SJSA1 (cell line): ENCODE measurements at places on chromosomes 5 and 9. TPM values are rescaled to one million over a fixed set of nuclear protein-coding genes. Genes with fewer than 3 reads are reported as not detected.
A peak's percentile ranks its signal among the peaks of the same experiment; 100 is the strongest.

Gene DRD1
- 10.0 and 14.0 TPM in 2 replicates for total RNA-seq

Gene ATP10B
- total RNA-seq: not detected in 2 replicates

Gene PCDHB5
- 25.2 and 27.3 TPM in 2 replicates for total RNA-seq

Gene PDCD1LG2
- 8.8 and 18.4 TPM in 2 replicates for total RNA-seq

Gene TCF7
- 17.8 and 33.5 TPM in 2 replicates for total RNA-seq

- H3K4me1 ChIP-seq: no peaks in the 10 kb centered on the region
- H3K27me3 ChIP-seq: no peaks in the 10 kb centered on the region
- H3K27ac ChIP-seq: no peak overlapping the region
- H3K4me3 ChIP-seq: no peak overlapping the region
Observed at GRCh38 chr9:28464481-28465216, 891.4 kb upstream of the C9orf72 start.

- no peak for DNase-seq
- peak overlapping the region; percentile 28 for H3K27ac ChIP-seq
- peaks cover 28% of the 10 kb centered on the region for H3K4me1 ChIP-seq
Observed at GRCh38 chr9:4742246-4742645, 1.2 kb upstream of the AK3 start.

GRCh38 chr5:53323943-53324642, 156.3 kb upstream of the FST start:
- H3K4me3 ChIP-seq: no peak overlapping the region
- H3K36me3 ChIP-seq: no peaks in the 10 kb centered on the region
- H3K4me1 ChIP-seq: peaks cover 9% of the 10 kb centered on the region; the same call in 1 of the 2 replicates

GRCh38 chr5:92836855-92837755, 743.9 kb downstream of the NR2F1-AS1 start:
- H3K27me3 ChIP-seq: no peaks in the 10 kb centered on the region
- no peaks in the 10 kb centered on the region for H3K36me3 ChIP-seq
- no peak overlapping the region for H3K4me3 ChIP-seq
- DNase-seq: no peak
- no peak overlapping the region for H3K27ac ChIP-seq

DNA sequence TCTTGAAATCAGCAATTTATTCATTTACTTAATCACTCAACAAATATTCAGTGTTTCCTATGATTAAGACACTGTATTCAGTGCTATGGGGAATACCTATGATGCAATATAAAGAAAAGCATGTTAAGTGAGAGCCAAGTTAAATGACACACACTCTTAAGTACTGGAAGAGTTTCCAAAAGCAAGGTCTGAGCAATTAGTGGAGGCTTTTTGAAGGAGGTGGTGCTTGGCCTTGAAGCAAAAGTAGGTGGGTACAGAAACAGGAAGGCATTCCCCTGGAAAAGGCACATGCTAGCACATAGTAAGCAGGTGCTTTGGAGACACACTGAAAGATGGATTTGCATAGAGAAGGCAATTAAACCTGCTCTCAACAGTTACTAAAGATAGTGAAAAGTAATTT, 4.0 kb downstream of the TSLP start:
- no peak overlapping the region for H3K4me3 ChIP-seq
- H3K4me1 ChIP-seq: peaks cover 7% of the 10 kb centered on the region
- no peak overlapping the region for H3K27ac ChIP-seq
- H3K27me3 ChIP-seq: peaks cover 3% of the 10 kb centered on the region; the same call in 1 of the 2 replicates
- no peaks in the 10 kb centered on the region for H3K36me3 ChIP-seq

DNA sequence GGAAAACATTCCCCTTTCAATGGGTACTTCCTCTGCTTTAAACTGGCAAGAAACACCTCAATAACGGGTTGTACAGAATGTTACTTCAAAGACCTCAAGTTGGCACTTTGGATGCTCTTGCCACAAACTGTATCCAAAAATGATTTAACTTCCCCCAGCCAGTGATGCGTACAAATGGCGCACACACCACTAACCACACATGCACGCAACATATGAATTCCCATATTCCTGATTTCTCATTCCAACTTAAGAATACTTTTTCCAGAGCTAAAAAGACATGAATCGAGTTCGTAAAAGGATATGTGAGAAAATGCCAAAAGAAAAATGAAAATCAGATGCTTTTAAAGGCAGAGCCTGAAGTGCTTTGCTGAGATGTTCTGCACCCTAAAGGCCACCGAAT, 388.0 kb upstream of the PIK3R1 start:
- no peaks in the 10 kb centered on the region for H3K36me3 ChIP-seq
- no peaks in the 10 kb centered on the region for H3K27me3 ChIP-seq
- DNase-seq: no peak
- no peak overlapping the region for H3K27ac ChIP-seq
- no peak overlapping the region for H3K4me3 ChIP-seq
- no peaks in the 10 kb centered on the region for H3K4me1 ChIP-seq

DNA sequence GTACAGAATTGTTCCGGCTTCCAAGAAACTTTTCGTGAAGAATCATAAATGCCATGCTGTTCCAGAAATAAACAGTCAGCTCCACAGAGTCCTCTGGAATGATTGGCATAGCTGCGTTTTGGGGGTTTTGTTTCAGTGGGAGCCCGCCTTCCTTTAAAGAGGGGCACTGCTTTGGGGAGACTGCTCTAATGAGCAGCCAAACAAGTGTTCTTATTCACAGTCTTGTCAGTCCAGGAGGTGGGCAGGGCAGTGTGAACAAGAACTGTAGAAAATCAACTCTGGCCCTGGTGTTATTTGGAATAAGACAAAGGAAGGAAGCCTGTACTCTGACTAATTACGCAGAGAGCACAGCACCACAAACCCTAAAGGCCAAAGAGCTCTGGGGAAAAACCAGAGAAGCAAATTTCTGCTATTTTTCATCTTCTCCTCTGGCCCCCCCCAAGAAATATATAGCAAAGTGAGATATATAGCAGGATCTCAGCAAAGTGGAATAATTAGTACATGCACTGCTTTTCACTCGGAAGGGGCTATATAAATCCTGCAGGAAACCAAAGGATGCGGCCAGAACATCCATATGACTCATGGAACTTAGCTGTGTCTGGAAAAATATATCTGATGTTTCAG, 92.9 kb downstream of the GLDC start:
- peaks cover 26% of the 10 kb centered on the region for H3K4me1 ChIP-seq
- H3K4me3 ChIP-seq: no peak overlapping the region
- H3K27me3 ChIP-seq: no peaks in the 10 kb centered on the region
- no peaks in the 10 kb centered on the region for H3K36me3 ChIP-seq
- DNase-seq: peak; percentile 20
- H3K27ac ChIP-seq: no peak overlapping the region

GRCh38 chr5:172943906-172944305, 15.3 kb upstream of the RPL26L1 start:
- no peak overlapping the region for H3K4me3 ChIP-seq
- H3K27me3 ChIP-seq: no peaks in the 10 kb centered on the region
- H3K36me3 ChIP-seq: peaks cover 61% of the 10 kb centered on the region
- H3K27ac ChIP-seq: peak overlapping the region; percentile 98
- H3K4me1 ChIP-seq: peaks cover 85% of the 10 kb centered on the region
- peak; percentile 91 for DNase-seq

DNA sequence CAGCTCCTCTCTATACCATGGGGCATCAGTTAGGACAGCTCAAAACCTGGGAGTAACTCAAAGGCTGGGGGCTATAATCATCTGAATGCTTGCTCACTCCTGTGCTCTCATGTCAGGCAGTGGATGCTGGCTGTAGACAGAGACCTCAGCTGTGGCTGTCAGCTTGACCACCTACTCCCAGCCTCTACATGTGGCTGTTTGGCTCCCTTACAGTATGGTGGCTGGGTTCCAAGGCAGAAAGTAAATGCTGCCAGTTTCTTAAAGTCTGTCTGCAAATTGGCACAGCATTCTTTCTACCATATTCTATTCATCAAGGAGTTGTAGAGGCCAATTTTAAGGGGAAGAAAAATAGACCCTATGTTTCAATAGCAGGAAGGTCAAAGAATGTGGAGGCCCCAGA, 66.9 kb downstream of the TMC1 start:
- H3K27ac ChIP-seq: no peak overlapping the region
- DNase-seq: no peak
- H3K36me3 ChIP-seq: no peaks in the 10 kb centered on the region
- H3K4me3 ChIP-seq: no peak overlapping the region

DNA sequence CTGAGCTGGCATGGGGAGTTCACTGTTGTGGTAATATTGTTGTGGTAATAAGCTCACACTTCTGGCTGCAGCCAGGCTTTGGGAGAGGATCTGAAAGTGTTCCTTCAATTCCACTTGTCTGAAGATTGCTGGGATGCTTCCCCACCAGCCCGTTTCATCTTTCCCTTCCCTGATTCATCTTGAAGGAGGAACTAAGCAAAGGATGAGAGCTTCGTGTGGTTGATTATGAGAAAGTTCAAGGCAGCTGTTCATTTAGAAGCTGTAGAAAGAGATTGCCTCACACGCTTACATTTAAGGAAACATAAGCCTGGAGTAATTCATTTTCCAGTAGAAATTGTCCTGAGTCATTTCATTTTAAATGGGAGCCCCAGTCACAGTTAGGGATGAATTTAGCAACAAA, 122.4 kb upstream of the GAS1 start:
- H3K4me1 ChIP-seq: no peaks in the 10 kb centered on the region
- no peak overlapping the region for H3K27ac ChIP-seq
- DNase-seq: no peak

DNA sequence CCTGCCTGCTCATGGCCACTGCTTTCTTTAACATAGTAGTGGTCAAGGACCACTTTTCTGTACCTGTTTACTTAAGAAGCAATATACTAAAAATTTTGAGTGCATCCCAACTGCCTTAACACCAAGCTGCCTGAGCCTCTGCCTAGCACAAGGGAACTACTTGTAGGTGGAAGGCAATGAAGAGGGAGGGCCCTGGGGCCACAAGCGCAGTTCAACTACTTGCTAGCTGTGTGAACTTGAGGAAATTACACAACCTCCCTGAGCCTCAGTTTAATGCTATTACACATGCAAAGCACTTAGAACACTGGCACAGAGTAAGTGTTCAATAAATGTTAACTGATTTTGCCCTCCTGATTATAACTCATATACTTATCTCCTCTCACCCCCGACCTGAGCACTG, 6.3 kb downstream of the ARL15 start:
- H3K27ac ChIP-seq: no peak overlapping the region
- H3K36me3 ChIP-seq: no peaks in the 10 kb centered on the region
- DNase-seq: no peak
